IMR-90 (cell line): ENCODE measurements at places on chromosomes 13 and 19. TPM values are rescaled to one million over a fixed set of nuclear protein-coding genes. Genes with fewer than 3 reads are reported as not detected.

CEBPA gene
- total RNA-seq, result under 0.01 TPM in 1 of 2 replicates, not detected in the other

SLITRK1 gene
- under 0.01 TPM in 2 replicates for total RNA-seq

DNA sequence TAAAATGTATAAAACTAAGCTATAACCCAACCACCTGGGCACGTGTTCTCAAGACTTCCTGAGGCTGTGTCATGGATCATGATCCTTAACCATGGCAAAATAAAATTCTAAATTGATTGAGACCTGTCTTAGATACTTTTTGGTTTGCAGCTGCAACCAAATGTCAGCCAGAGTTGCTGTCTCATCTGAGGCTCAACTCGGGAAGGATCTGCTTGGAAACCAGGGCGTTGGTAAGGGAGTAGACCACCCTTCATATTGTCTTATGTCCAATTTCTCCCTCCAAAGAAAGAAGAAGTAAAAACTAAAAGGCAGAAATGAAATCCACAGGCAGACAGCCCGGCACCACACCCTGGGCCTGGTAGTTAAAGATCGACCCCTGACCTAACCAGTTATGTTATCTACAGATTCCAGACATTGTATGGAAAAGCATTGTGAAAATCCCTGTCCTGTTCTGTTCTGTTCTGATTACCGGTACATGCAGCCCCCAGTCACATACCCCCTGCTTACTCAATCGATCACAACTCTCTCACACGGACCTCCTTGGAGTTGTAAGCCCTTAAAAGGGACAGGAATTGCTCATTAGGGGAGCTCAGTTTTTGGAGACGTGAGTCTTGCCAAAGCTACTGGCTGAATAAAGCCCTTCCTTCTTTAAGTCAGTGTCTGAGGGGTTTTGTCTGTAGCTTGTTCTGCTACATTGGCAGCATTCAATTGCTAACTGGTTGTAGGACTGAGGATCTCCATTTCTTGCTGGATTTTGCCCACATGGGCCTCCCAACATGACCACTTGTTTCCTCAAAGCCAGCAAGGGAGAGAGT is 22.9 kb upstream of the IGSF23 start:
- no peak overlapping the region for H3K4me3 ChIP-seq
- H3K4me1 ChIP-seq, result peaks cover 16% of the 10 kb centered on the region
- H3K27ac ChIP-seq, result no peak overlapping the region
- H3K36me3 ChIP-seq, result no peaks in the 10 kb centered on the region

- no peaks in the 10 kb centered on the region for H3K36me3 ChIP-seq
- H3K4me3 ChIP-seq, result no peak overlapping the region
- DNase-seq, result peak; percentile 31
- H3K27me3 ChIP-seq, result peaks cover 5% of the 10 kb centered on the region
- H3K4me1 ChIP-seq, result no peaks in the 10 kb centered on the region
Measured at GRCh38 chr19:42683917-42684513, 56.3 kb downstream of the PSG3 start.

DNA sequence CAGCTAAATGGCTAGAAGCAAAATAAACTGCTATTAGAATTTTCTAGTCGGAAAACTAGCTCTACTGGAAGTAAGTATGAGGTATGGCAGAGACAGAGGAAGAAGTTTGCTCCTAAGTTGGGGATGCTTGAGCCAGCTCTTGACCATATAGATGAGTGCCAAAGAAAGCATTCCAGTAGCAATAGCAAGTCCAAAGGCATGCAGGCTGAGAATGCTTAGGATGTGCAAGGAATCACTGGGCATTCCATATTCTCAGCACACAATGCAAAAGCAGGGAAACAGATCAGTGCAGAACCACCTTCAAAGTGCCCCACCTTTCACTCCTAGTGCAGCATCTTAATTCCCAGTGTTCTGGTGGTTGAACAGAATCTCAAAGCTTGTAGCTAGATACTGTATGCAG is 32.9 kb downstream of the SERTM1 start:
- no peaks in the 10 kb centered on the region; the same call in 1 of the 2 replicates for H3K4me1 ChIP-seq
- no peak overlapping the region for H3K4me3 ChIP-seq
- no peaks in the 10 kb centered on the region; the same call in 1 of the 2 replicates for H3K27me3 ChIP-seq
- peak; percentile 67 for DNase-seq
- no peaks in the 10 kb centered on the region for H3K36me3 ChIP-seq

- no peaks in the 10 kb centered on the region for H3K36me3 ChIP-seq
- H3K4me3 ChIP-seq, result no peak overlapping the region
- H3K27me3 ChIP-seq, result no peaks in the 10 kb centered on the region
- no peaks in the 10 kb centered on the region for H3K4me1 ChIP-seq
Measured at GRCh38 chr13:37241786-37242185, 136.3 kb upstream of the CSNK1A1L start.

GRCh38 chr13:81326913-81327312 is 986.0 kb upstream of the SPRY2 start:
- H3K36me3 ChIP-seq, result no peaks in the 10 kb centered on the region
- no peaks in the 10 kb centered on the region for H3K27me3 ChIP-seq
- H3K4me1 ChIP-seq, result no peaks in the 10 kb centered on the region
- no peak overlapping the region for H3K27ac ChIP-seq
- H3K4me3 ChIP-seq, result no peak overlapping the region

ZNF846 gene
- total RNA-seq, result 5.3 and 6.5 TPM in 2 replicates

SLC6A16 gene
- under 0.01 and 0.18 TPM in 2 replicates for total RNA-seq

DNA sequence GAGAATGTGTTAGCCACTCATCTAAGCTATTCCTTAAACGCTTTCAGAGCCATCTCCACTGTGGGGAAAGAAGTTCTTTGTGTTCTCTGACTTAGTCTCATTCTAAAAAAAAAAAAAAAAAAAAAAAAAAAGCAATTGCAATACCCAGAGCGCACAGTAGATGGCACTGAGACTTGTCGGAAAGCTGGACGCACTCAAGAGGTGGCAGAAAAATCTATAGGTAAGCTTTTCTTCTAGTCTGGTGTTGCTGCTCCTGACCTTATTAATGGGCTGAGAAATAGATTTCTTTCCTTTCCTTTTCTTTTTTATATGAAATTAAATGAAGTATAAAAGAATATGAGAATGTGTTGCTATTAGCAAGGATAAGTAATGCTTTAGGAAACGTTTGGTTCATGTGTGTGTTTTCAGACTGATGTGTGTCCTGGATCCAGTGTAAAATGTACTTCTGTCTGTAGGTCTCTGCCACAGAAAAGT is 4.7 kb upstream of the GJB2 start:
- peaks cover 2% of the 10 kb centered on the region; the same call in 1 of the 2 replicates for H3K4me1 ChIP-seq
- H3K36me3 ChIP-seq, result no peaks in the 10 kb centered on the region
- peak; percentile 56 for DNase-seq
- H3K27me3 ChIP-seq, result peaks cover 65% of the 10 kb centered on the region
- no peak overlapping the region for H3K27ac ChIP-seq
- no peak overlapping the region for H3K4me3 ChIP-seq

GRCh38 chr19:29411113-29411581 is 114.6 kb upstream of the VSTM2B start:
- DNase-seq, result no peak
- H3K27ac ChIP-seq, result no peak overlapping the region
- H3K4me3 ChIP-seq, result no peak overlapping the region
- no peaks in the 10 kb centered on the region for H3K4me1 ChIP-seq
- no peaks in the 10 kb centered on the region for H3K27me3 ChIP-seq

DNA sequence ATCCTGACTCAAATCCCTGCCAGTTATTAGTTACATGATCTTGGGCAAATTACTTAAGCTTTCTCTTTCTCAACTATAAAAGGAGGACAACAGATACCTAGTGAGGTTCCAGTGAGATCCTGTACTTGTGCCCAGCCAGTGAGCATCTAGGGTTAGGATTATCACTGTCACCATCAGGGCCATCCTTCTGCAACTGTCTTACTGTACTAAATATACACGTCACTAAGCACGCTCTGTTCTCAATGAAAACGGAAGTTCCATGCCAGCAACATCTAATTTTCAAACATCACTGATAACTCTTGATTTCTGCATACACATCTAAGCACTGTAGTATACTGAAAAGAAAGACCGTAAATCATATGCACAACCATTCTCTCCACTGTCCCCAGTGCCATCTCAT is 70.0 kb downstream of the FOXO1 start:
- H3K4me3 ChIP-seq, result no peak overlapping the region
- H3K4me1 ChIP-seq, result no peaks in the 10 kb centered on the region
- no peak overlapping the region for H3K27ac ChIP-seq
- no peaks in the 10 kb centered on the region for H3K36me3 ChIP-seq
- no peaks in the 10 kb centered on the region; the same call in 1 of the 2 replicates for H3K27me3 ChIP-seq

- peaks cover 58% of the 10 kb centered on the region for H3K36me3 ChIP-seq
- no peaks in the 10 kb centered on the region for H3K27me3 ChIP-seq
- peaks cover 2% of the 10 kb centered on the region; the same call in 1 of the 2 replicates for H3K4me1 ChIP-seq
- H3K27ac ChIP-seq, result no peak overlapping the region
Measured at GRCh38 chr19:41870401-41870873, 6.6 kb upstream of the CD79A start.

DNA sequence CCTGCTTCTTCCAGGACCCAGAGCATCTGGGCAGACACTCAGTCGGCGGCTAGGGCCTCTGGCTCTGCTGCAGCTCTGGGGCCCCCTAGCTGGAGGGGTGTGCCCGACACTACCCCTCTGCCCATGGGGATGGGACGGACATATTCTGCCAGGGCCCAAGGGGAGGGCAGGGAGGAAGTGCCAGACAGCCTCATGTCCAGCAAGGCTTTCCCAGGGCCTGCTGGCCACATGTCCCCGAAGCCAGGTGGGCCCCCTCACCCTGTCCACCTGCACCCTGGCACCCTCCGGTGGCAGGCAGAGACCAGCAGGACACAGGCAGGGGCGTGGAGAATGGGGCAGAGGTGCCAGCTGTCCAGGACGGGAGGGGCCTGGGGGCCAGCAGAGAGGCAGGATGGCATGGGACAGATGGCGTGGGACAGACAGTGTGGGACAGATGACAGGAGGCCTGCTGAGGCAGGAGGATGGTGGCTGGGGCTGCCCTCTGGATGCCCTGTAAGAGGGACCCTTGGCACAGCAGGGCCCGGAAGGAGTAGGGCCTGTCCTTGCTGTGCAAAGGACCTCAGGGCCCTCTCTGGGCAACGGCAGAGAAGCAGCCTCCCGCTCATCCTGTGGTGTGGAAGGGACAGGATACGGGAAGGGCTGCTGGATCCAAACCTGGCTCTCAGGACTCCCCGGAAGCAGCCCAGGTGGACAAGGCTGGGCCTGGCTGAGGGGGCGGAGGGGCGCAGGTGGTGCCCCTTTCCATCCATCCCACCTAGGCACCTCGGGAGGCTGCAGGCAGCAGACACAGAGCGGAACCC is 29.1 kb downstream of the CEBPG start:
- no peak overlapping the region for H3K4me3 ChIP-seq
- DNase-seq, result no peak
- H3K27ac ChIP-seq, result no peak overlapping the region
- H3K36me3 ChIP-seq, result no peaks in the 10 kb centered on the region
- H3K4me1 ChIP-seq, result no peaks in the 10 kb centered on the region

C19orf85 gene
- not detected in 2 replicates for total RNA-seq

- H3K36me3 ChIP-seq, result peaks cover 4% of the 10 kb centered on the region
- H3K27me3 ChIP-seq, result no peaks in the 10 kb centered on the region
- no peak for DNase-seq
- no peaks in the 10 kb centered on the region; the same call in 1 of the 2 replicates for H3K4me1 ChIP-seq
- no peak overlapping the region for H3K4me3 ChIP-seq
Measured at GRCh38 chr19:52533901-52534300, 6.4 kb downstream of the ZNF808 start.

DNA sequence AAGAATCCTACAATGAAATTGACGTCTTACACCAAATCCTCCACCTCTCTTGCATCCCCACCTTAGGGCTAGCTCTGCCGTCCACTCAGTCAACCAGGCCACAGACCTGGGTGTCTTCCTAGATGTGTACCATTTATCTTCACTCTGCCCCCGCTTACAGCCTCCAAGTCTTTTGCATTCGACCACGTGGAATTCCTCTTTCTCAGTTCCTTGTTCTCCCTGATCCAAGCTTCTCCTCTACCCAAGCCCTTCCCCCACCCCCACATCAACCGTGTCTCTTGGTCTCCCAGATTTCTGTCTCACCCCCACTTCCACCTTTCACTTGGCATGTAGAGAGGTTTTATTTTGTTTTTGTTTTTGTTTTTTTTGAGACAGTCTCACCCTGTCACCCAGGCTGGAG is 1.2 kb upstream of the DMWD start:
- peaks cover 6% of the 10 kb centered on the region for H3K4me1 ChIP-seq
- H3K4me3 ChIP-seq, result no peak overlapping the region
- peaks cover 12% of the 10 kb centered on the region for H3K36me3 ChIP-seq

GRCh38 chr13:92843549-92843948 is 383.1 kb upstream of the GPC6 start:
- H3K27me3 ChIP-seq, result no peaks in the 10 kb centered on the region
- H3K36me3 ChIP-seq, result no peaks in the 10 kb centered on the region
- H3K4me3 ChIP-seq, result no peak overlapping the region
- H3K4me1 ChIP-seq, result peaks cover 2% of the 10 kb centered on the region
- DNase-seq, result peak; percentile 69

DNA sequence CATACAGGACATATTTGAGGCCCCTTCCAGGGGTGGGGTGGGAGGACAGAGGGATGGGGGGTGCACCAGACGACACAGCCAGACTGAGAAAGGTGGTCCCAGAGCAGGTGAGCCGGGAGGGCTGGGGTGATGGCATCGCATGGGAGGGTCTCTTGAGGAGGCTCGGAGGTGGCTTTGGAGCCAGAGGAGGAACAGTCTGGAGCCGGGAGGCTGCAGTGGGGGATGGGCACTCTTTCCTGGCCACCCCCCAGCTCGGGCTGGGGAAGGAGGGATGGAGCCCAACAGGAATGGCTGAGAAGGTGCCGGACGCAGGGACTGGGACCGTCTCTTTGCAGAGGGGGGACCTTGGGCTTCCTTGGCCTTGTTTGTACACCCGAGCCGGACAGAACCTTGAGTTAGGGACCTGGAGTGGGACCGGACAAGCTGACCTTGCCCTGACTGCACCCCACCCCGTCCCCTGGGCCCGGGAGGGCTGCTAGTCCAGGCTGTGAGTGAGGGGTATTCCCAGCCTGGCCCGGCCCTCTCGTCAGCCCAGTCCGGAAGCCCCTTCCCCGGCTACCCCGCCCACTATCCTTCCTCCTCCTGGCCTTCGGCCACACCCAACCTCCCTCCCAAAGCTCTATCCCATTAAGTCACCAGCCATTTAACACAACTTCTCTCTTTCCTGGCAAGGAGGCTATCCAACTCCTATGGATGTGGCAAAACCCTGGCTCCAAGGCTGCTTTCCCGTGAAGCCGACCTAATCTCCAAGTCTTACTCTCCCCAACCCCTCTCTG is 816 bp upstream of the TBXA2R start:
- peaks cover 20% of the 10 kb centered on the region for H3K36me3 ChIP-seq
- H3K4me3 ChIP-seq, result peak overlapping the region; percentile 56
- no peak for DNase-seq
- H3K4me1 ChIP-seq, result peaks cover 11% of the 10 kb centered on the region

DNA sequence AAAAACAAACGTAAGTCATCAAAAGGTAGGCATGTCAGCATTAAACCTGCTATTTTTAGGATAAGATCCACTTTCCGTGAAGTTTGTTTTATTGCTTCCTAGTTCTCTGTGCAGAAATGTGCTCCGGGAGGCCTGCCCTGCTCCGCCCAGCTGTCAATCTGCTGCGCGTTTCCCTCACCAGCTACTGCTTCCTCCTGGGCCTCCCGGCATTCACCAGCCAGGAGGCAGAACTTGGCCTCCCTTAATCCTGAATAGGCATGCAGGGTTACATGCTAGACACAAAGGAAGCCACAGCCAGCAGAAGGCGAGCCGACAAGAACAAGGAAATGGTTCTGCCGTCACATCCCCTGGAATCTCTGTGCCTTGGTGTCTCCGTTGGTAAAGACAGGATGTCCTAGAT is 386.2 kb downstream of the IRS2 start:
- no peaks in the 10 kb centered on the region for H3K4me1 ChIP-seq
- no peaks in the 10 kb centered on the region for H3K36me3 ChIP-seq
- no peak for DNase-seq
- H3K27me3 ChIP-seq, result no peaks in the 10 kb centered on the region
- no peak overlapping the region for H3K27ac ChIP-seq

COX7A1 gene
- total RNA-seq, result 0.54 and 1.1 TPM in 2 replicates
